ENCODE measurements at places on chromosomes 11 and 22.
A peak's percentile ranks its signal among the peaks of the same experiment; 100 is the strongest.

- DNase-seq, result peak; percentile 15
These were observed 85.4 kb downstream of the ATXN10 start for GRCh38 chr22:45757068-45757467.

- no peak for DNase-seq
These were observed at the start of gene TMPRSS4 for GRCh38 chr11:118076754-118077281. TMPRSS4 (plus strand) TSS chr11:118077078; CDS start chr11:118077303, 225 bp downstream.

DNA sequence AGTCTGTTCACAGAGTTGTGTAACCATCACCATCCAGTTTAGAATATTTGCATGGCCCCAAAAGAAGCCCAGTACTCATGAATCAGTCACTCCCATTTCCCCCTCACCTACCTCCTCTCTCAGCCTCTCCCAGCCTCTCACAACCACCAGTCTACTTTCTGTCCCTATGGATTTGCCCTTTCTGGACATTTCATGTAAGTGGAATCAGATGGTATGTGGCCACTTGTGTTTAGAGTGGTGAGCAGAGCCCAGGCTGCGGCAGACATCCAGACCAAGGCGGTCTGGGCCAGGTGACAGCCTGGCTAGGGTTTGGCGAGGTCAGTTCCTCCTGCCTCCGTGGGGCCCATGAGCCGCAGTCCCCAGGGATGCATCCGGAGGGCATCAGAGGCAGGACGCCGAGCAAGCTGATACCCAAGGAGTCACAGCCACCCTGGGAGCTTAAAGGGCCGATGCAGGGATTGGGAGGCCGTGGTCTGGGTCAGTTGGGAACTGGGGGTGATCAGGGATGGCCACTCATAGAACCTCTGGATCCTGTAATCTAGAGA lies 53.3 kb upstream of the CLDN5 start:
- DNase-seq, result no peak

- DNase-seq, result no peak
These were observed 77.6 kb downstream of the PACSIN2 start for GRCh38 chr22:42937164-42937843.

DNA sequence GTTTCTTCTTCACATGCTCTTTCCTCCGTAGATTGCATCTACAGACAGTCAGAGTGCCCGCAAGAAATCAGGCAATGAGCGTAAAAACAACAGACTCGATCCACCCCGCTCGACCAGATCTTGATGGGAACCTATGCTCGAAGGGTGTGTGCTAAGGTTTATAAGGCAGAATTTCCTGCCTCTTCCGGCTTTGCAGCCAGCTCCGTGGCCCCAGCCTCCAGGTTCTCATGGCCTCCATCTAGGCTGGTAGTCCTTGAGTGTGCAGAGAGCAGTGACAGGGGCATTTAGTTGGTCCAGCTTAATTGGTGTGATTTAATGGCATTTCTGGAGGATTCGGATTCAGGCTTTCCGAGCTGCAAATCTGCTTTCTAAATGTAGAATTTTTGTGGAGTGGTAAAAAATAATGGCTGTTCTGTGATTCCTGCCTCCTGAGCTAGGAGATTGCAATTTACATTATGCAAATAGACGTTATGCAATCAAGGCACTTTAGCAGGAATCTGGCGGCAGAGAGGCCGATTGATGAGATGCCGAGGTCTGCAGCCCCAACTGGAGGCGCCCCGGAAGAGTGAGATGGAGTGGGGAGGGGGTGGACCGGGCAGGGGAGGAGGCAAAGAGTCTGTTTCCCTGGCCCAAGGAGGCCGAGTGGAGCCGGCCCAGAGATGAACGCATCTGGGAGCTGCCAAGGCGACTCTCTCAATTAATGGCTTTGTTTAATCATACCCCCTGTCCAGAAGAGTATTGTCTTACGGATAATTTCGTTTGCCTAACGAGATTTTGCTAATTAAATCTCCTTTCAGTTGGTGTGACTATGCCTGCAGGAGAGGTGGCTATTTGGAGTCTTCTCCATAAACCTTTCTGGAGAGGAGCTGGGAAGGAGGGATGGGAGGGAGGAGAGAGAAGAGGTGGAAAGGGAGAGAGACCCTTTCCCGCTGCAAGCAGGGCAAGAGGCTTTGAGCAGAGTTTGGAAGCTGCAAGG lies 75.3 kb downstream of the PKNOX2 start:
- no peak for DNase-seq

DNA sequence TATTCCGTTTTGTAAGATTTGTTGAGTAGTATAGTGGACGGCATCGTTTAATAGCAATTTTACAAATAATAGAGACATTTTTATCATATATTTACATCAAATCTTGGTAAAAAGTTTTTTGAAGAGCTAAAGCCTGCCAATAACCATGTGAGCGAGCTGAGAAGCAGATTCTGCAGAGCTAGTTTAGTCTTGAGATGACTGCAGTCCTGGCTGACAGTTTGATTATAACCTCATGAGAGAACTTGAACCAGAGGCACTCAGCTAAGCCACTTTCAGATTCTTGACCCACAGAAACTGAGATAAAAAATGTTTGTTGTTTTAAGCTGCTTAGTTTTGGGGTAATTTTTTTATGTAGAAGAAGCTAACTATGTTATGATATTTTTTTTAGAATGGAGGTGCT lies 78.9 kb downstream of the PDE3B start:
- DNase-seq, result no peak

DNA sequence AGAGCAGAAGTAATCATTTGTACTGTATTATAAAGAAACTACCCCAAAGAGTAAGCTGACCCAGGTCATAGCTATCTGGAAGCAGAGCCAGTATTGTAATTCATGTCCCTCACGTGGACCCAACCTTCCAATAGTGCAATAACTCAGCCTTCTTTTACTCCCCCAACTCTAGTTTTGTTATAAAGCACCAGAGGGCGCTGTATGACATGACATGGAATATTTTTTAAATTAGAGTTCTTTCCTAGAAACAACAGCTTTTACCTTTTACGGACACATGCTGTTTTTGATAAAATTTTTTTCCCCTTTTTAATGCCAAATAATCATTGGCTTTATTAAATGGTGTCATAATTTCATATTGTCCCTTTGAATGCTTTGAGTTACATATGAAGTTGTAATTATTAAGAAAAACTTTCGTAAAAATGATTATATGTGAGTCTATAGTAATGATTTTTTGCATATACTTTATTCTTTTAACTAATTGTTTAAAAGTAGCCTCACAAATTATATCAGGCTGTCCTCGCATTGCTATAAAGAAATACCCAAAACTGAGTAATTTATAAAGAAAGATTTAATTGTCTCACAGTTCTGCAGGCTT lies 76.9 kb downstream of the DKK3 start:
- no peak for DNase-seq

DNA sequence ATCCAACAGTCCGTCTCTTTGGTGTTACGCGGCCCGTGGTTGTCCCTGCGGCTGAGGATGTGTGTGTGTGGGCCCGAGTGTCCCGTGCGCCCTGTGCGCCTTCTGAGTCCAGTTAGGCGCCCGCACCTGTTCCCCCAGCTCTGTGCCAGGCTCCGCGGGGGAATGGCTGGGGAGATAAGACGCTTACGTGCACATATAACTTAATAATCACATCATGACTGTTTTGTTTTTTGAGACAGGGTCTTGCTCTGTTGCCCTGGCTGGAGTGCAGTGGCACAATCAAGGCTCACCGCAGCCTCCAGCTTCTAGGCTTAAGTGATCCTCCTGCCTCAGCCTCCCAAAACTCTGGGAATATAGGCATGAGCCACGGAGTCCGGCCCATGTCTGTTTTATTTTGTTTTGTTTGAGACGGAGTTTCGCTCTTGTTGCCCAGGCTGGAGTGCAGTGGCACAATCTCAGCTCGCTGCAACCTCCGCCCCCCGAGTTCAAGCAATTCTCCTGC lies 817 bp downstream of the ARL2 start:
- no peak for DNase-seq

- no peak for DNase-seq
These were observed 35.1 kb upstream of the MUC5AC start for GRCh38 chr11:1122664-1123002.

DNA sequence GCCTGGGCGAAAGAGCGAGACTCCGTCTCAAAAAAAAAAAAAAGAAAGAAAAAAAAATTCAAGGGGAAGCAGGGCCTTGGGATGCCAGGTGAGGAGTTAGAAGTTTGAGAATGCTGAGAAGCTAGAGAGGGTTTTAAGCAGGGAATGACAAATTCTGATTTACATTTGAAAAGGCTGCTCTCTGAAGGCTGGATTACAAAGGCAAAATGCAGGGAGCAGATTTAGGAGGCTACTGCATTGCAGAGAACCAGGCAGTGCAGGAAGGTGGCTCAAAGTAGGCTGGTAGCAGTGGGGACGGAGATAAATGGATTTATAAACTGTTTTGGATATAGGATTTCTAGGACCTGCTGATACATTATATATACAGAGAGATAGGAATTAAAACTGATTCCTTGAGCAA lies 66.6 kb downstream of the KCNC1 start:
- no peak for DNase-seq

DNA sequence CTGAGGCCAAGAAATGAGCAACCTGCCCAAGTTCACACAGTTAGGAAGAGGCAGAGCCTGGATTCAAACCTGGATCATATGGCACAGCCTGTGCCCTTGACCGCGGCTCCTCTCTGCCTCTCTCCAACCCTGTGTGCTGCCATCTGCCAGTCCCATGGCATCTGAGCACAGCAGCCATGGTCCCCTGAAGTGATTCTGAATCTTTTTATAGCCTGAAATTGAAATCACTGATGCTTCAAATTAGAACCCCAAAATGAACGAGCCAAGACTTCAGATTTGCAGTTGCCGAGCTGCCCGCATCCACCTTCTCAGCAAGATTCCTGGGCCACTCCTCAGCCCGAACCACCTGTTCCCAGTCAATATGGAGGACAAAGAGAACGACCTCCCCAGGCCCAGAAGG lies 252.7 kb downstream of the CTTN start:
- DNase-seq, result no peak

DNA sequence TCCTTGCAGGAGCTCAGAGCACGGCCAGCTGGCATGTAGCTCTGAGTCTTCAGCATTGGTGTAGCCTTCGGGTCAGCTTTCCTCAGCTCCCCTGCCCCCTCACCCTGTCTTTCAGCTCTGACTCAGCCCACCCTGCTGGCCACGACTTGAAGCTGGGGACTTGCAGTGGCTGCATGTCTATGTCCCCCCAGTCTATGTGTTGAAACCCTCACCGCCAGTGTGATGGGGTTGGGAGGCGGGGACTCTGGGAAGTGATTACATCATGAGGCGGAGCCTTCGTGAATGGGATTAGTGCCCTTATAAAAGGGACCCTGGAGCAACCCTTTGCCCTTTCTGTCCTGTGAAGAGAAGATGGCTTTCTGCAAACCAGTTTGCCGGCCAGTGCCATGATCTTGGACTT lies 111.1 kb downstream of the CTTN start:
- DNase-seq, result no peak

DNA sequence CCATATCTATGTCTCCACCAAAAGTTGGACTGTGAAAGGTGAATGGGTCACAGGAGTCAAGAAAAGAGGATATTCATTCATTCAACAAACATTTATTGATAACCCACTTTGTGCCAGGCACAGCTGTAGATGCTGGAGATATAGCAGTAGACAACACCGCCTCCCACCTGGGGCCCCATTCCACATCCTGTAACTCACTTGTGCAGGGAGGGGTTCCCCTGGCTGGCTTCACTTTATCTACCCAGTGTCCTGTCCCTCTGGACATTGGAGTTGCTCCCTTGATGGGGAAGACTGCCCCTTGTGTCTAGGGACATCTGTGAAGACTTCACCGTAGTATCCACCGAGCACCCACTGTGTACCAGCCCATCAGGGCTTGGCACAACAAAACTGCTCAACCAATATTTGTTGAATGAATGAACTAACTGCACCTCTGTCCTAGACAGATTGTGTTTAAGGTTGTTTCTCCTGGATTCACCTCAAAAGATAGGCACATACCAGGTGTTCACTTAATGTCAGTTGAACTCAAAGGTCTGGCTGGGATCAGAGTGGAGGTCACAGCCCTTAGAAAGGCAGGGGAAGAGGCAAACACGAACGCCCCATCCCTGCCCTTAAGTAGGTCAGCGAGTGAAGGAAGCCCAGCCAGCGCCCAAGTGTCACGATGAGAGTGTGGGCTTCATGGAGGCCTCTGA lies 1.4 kb upstream of the OVOL1 start:
- no peak for DNase-seq

DNA sequence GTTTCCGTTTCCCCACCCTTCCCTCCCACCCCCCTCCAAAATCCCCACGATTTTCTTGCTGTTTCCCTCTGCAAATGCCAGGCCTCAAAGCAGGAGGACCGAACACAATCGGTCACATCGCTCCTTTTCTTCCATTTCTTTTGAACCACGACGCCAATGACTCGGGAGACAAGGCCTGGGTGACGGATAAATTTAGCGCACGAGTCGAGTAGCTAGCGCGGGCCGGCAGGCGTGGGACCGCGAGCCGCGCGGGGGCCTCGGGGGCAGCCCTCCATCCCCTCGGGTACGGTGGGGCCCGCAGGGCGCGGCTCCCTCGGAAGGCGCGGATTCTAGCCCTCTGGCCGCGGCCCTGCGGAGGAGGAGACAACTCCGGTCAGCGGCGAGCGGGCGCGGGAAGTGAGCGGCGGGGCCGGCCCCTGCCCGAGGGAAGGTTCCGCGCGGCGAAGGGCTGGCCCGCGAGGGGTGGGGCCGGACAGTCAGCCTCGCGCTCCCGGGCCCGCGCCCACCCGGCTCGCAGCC lies 414 bp downstream of the JOSD1 start:
- no peak for DNase-seq

GRCh38 chr11:44923806-44924205 lies 26.9 kb downstream of the TP53I11 start:
- DNase-seq, result no peak

DNA sequence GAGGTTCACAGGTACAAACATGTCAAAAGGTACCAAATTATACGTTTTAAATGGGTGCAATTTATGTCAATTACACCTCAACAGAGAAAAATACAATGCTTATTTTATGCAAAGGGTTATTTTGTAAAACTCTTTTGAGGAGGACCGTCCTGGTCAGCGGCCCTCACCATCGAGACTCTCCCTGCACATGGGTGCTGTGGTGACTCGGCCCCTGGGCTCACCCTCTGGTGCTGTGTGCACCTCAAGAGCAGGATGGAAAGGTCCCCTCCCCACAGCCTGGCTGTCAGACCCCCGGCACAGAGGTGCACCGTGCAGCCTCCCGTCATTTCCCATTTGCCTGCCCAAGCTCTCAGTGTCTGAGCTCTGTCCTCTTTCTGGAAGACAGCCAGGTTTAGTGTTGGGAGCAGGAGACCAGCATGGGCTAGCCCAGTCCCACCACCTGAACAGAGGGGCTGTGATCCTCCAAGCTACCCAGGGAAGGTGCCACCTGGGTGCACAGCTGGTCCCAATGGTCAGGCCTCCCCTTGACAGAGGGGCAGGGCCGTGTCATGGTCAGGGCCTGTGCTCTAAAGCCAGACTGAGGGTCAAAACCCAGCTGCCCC lies 41.8 kb upstream of the PRODH start:
- DNase-seq, result no peak
